ENCODE measurements at places on chromosomes 3 and 15. TPM values are rescaled to one million over a fixed set of nuclear protein-coding genes. Genes with fewer than 3 reads are reported as not detected.
A peak's percentile ranks its signal among the peaks of the same experiment; 100 is the strongest.

- no peaks in the 10 kb centered on the region for H3K27me3 ChIP-seq
- peak; percentile 77 for DNase-seq
- peaks cover 90% of the 10 kb centered on the region for H3K4me1 ChIP-seq
- H3K27ac ChIP-seq = peak overlapping the region; percentile 93
- H3K36me3 ChIP-seq = peaks cover 88% of the 10 kb centered on the region
Measured at GRCh38 chr3:16311960-16312451, 47.0 kb downstream of the OXNAD1 start.

- no peak overlapping the region for H3K4me3 ChIP-seq
- no peaks in the 10 kb centered on the region for H3K27me3 ChIP-seq
- DNase-seq = no peak
Measured at GRCh38 chr3:149077628-149078027, 8.7 kb downstream of the HLTF start.

DNA sequence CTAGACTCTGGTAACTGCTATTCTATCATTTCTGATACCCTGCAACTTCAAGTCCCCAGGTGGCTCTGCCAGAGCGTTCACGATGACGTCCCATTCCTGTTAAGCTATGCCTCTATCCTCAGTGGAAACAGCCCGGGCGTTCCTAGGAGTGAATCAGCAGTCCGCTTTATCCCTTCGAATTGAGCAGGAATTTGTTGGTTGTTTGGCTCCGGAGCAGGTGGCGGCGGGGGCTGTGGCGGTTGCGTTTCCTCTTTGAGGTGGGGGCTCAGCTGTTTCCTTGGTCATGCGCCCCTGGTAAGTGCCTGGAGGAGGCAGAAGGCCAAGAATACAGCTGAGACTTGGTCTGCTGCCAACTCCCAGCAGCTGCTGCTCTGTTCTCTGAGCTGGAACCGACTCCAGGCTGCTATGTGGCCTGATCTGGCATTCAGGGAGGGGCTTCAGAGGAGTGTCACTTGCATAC is 25.2 kb downstream of the ARPP21 start:
- no peaks in the 10 kb centered on the region for H3K36me3 ChIP-seq
- no peaks in the 10 kb centered on the region for H3K4me1 ChIP-seq
- H3K4me3 ChIP-seq = no peak overlapping the region
- DNase-seq = no peak
- peaks cover 4% of the 10 kb centered on the region for H3K27me3 ChIP-seq

DNA sequence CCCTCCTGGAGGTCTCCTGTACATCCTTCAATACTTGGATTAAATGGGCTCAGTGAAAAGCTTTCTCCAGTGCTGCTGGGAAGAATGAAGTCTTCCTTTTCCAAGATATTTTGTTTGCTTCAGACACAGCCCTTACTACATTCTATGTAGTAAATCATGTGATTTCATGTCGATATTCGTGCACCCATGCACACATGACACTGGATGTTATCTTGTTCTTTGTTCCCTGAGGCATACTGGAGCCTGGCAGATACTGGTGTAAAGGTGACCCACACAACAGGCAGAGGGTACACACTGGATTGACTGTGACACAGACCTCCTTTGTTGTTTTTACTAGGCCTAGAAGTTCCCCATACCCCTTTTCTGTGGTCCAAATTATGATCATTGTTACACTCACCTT is 40.3 kb upstream of the ATP2C1 start:
- no peak overlapping the region for H3K4me3 ChIP-seq
- no peak for DNase-seq
- H3K4me1 ChIP-seq = peaks cover 33% of the 10 kb centered on the region
- no peak overlapping the region for H3K27ac ChIP-seq
- H3K36me3 ChIP-seq = no peaks in the 10 kb centered on the region

- no peaks in the 10 kb centered on the region for H3K36me3 ChIP-seq
- H3K4me3 ChIP-seq = no peak overlapping the region
- no peak overlapping the region for H3K27ac ChIP-seq
- no peaks in the 10 kb centered on the region for H3K4me1 ChIP-seq
- H3K27me3 ChIP-seq = peaks cover 2% of the 10 kb centered on the region
Measured at GRCh38 chr3:113174801-113175485, 36.4 kb upstream of the BOC start.

GRCh38 chr15:67066959-67067853 is 1.8 kb downstream of the SMAD3 start:
- H3K4me3 ChIP-seq = peak overlapping the region; percentile 98
- peaks cover 60% of the 10 kb centered on the region for H3K4me1 ChIP-seq
- H3K27ac ChIP-seq = peak overlapping the region; percentile 89
- H3K36me3 ChIP-seq = peaks cover 44% of the 10 kb centered on the region

AADAC gene
- not detected for total RNA-seq

PCOLCE2 gene
- total RNA-seq = not detected

CHDH gene
- total RNA-seq = 0.79 TPM
